ENCODE measurements at places on chromosomes 16 and 17. TPM values are rescaled to one million over a fixed set of nuclear protein-coding genes. Genes with fewer than 3 reads are reported as not detected.
A peak's percentile ranks its signal among the peaks of the same experiment; 100 is the strongest.

The KRT33A gene
- not detected for total RNA-seq

GRCh38 chr17:82292251-82293154 lies 19.0 kb upstream of the CSNK1D start:
- DNase-seq, result peak; percentile 98

GRCh38 chr16:86735727-86736126 lies 157.4 kb downstream of the FOXL1 start:
- no peak for DNase-seq

DNA sequence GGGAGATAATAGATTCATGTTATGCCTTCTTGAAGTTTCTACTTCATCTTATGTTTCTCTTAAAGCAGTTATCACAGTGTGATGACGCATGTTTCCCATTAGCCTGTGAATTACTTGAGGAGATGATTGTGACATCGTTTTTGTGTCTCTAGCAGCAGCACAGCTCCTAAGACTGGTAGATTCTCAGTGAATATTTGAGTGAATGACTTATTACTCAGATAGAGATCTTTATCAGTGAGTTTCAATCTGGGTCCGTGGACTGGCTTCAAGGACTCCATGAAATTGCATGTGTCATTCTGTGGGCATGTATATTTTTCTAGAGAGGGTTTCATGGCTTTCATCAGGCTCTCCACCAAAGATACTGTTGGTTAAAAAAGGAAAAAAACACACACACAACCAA lies 29.9 kb downstream of the YPEL2 start:
- no peak for DNase-seq

GRCh38 chr16:89099905-89100304 lies 6.3 kb downstream of the ACSF3 start:
- no peak for DNase-seq

DNA sequence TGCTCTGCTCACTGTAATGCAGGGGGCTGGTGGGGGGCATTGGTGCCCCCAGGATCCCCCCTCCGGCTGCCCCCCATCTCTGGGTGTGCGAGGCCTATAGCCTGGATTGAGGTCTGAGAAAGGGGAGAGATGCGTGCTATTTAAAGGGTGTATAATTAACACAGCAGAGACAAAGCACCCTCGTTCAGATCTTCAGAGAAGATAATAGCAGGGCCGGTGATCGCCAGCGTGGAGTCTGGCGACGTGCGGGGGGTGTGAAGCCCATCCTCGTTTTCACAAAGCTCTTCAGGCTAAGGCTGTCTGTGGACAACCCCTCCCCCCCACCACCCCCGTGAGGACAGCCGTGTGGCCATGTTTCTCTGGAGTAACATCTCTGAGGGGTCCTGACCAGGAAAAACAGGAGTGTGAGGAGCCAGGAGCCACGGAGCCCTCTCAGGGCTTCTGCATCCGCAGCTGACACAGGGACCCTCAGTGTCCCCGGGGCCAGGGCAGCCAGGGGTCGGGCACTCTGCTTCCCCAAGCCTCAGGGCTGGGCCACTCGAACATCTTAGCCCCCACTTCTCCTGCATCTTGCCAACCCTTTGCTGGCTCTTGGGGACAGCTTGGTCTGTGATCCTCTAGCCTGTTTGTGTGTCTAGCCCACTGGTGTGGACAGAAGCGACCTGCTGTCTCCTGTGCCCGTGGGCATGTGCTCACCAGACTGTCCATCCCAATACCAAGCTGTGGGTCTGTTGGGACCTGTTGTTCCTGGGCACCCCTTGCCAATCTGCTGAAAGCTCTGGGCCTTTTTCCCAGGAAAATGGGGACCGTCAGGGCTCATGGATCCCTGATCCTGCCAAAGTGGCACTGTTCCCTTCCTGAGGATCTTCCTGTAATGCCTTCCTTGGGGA lies 58.9 kb downstream of the BAIAP2 start:
- DNase-seq, result no peak

The SCGB1C2 gene
- not detected for total RNA-seq

The FN3K gene
- total RNA-seq, result 19.3 TPM

The PLD6 gene
- total RNA-seq, result 12.4 TPM

- no peak for DNase-seq
Measured at GRCh38 chr17:51995797-51996403, 162.6 kb downstream of the CA10 start.

The PRAC1 gene
- not detected for total RNA-seq

The TEX14 gene
- total RNA-seq, result 0.10 TPM

GRCh38 chr17:21125862-21126261 lies 902 bp upstream of the DHRS7B start:
- no peak for DNase-seq

DNA sequence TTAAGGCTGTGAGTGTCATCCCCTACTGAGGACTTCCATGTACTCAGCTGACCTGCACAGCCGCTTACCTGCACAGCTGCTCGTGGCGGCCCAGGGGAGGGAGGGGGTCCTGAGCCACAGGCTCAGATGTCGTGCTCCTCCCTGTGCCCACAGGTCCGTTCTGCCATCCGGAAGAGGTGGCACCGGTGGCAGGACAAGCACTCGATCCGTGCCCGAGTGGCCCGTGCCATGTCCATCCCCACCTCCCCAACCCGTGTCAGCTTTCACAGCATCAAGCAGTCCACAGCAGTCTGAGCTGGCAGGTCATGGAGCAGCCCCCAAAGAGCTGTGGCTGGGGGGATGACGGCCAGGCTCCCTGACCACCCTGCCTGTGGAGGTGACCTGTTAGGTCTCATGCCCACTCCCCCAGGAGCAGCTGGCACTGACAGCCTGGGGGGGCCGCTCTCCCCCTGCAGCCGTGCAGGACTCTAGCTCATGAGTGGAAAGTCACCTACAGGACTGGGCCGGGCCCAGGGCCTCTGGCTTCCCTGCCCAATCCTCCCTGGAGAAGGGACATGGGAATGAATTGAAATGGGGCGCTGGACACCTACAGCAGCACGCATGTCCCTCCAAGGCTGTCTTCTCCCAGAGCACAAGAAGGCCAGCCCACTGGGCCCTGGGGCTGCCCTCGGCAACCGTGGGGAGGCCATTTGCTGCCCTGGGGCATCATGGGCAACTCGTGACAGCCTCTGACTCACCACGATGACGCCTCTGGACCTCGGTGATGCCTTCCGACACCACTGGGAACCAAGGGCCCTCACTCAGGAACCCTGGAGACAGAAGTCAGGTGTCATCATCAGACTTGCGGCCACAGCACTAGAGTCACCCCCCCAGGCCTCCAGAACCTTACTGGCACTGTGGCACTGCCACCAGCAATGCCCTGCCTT lies 9.9 kb upstream of the SPPL2C start:
- no peak for DNase-seq

DNA sequence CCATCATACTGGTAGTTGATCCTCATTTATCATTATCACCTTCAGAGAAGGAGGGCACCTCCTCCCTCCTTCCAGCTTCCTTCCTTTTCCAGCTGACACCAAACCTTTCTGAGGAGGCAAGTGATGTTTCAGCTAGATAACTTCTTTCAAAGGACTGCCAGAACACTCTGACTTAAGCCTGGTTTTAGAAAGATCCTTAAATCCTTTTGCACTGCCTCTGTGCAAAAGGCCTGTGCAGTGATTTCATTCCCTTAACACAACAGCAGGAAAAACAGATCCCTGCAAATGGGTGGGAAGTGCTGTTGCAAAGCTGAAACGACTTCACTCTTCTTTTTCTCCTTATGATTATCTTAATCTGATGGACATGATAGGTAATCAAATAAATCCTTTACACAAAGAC lies 7.1 kb upstream of the KRT23 start:
- no peak for DNase-seq

The KRTAP9-2 gene
- not detected for total RNA-seq

DNA sequence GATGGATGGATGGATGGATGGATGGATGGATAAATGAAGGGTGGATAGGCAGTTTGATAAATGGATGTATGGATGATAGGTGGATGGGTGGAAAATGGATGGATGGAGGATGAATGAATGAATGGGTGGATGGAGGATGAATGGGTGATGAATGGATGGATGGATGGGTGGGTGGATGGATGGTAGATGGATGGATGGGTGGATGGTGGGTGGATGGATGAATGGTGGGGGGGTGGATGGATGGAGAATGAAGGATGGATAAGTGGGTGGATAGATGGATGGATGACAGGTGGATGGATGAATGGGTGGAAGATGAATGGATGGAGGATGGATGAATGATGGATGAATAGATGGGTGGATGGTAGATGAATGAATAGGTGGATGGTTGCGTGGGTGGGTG lies 70.1 kb upstream of the BCO1 start:
- DNase-seq, result no peak

GRCh38 chr17:46865100-46865499 lies 13.7 kb downstream of the WNT9B start:
- DNase-seq, result no peak

DNA sequence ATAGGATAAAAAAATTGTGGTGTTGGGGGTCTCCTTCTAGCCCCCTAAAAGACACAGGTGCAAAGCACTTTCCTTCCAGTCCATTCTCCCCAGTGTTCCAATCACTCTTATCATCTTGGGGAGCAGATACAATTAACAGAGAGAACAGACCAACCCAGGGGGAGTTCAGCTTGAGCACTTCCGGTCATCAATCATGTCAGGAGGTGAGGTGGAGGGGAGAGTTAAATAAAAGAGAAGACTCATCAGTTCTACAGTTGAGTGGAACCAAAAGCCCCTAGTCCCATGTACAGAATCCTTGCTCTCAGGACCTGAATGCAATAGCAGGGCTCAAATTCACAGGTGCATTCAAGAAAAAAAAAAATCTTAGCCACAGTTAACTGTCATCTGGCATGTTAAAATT lies 122.3 kb downstream of the DYNLRB2 start:
- DNase-seq, result no peak

GRCh38 chr16:79104567-79104966 lies 496.0 kb downstream of the MAF start:
- no peak for DNase-seq

The TBCD gene
- total RNA-seq, result 128 TPM

DNA sequence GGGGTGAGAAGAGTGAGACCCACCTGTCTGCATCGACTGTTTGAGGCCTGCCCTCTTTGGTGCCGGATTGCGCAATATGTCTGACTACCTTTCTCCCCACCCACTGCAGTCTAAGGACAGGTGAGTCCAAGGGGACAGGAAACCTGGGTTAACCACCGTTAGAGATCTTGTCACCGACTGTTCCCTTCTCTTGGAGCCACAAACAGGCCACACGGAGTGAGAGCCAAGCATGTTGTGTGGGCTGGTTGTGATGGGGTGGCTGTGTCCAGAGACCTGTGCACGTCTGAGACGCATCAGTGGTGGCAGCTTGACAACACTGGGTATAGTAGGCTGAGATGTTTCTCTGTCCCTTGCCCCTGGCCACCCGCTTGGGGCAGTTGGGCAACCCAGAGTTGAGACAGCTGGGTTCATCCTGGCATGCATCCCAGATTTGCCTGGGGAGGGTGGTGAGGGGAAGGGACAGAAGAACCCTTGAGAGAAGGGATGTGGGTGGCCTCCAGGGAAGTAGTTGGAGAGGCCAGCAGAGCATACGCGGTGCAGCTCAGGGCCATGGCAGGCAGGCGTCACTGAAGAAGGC lies 21.4 kb downstream of the MPRIP start:
- DNase-seq, result peak; percentile 89

The FADS6 gene
- total RNA-seq, result not detected

DNA sequence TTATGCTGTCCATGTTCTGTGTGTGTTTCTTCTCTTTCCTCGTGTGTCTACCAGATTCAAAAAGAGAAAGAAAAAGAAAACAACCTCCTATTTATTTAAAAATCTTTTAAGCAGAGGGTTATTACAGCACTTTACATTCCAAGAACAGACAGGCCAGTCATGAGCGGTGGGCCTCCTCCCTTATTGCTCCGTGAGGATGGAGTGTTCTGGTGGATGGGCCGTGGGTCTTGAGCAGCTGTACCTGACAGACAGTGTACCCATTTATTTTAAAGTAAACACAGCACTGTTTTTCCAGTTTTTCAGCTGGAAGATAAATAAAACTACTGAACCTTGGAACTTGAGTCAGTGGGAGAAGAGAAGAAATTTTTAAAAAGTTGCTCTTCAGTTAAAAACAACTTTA lies 52.4 kb downstream of the WWP2 start:
- DNase-seq, result no peak

DNA sequence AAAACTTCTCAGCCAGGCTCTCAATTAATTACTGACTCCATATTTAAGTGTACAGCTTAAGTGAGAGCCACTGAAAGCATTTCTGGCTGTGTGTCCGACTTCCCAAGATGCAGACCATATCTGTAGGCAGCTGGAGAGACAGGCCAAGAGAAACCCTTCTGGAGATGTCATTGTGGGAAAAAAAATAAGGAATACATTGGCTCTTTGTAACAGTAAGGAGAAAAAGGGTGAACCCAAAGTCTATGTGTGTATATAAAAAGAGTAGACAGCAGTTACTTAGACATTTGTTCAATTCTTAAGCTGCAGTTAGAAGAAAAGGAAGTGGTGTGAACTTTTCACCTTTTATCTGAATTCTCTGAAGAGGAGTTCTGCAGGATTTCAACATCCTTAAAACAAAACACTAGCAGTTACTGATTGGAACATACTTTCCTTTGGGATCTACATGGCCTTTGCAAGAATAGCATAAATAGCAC lies 21.7 kb downstream of the FAM117A start:
- DNase-seq, result no peak

DNA sequence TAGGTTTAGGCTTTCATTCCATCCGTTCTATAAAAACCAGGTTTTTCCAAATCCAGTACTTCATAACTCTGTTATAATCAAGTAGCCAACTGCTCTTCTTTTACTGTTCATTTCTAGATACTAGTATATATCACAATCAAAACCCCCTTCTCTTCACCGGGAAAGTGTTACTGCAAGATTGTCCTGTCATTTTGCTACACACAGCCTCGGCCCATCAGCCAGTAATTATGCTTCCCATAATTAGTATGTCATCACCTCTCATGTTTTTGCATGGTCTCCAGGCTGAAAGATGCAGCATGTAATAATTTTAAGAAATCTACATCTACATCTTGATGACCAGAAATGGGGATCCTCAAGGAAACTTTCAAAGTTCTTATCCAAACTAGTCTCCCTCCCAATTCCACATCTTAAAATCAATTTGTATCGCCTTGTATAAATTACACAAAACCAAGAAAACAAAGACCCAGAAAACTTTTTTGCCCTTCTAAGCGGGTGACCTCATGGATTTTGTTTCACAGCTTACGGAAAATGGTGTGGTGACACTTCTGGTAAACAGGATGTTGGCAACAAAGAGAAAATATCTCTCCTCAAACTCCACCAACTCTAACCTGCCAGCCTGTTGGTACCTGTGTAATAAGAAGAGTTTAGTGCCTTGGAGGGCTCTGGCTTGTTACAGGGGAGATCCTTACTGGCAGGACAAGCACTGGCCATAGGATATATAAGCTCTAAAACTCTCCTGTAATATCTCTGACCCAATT lies 9.3 kb downstream of the TACO1 start:
- no peak for DNase-seq

DNA sequence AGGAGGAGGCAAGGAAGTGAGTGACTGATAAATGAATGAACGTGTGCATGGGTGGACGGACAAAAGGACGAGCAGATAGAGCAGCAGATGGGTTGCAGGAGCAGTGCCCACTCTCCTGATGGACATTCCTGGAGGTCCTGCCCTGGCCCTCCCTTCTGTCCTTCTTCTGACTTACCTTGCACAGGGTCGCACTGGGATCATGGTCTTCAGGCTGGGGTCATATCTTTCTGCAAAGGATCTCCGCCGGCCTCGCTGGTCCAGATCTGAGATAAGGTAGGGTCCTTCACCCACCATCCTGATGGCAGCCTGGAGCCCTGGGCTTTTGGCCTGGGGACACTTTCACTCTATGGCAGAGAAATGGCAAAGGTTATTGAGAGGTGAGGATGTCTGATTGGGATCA lies 9.7 kb downstream of the ABCC12 start:
- DNase-seq, result no peak

The CDK5RAP3 gene
- total RNA-seq, result 105 TPM

- DNase-seq, result no peak
Measured at GRCh38 chr17:8922928-8923327, 42.6 kb downstream of the PIK3R5 start.

- DNase-seq, result no peak
Measured at GRCh38 chr16:883340-883739, 82.8 kb upstream of the GNG13 start.

The CIBAR2 gene
- not detected for total RNA-seq

All from mesenteric fat pad (tissue), 1 donor.